GM20000 (cell line): ENCODE measurements at places on chromosomes 12 and 14.

- no peak for DNase-seq
Observed at GRCh38 chr12:80681287-80681686, 26.1 kb upstream of the MYF6 start.

- no peak for DNase-seq
Observed at GRCh38 chr12:104928036-104928745, 29.9 kb downstream of the SLC41A2 start.

- no peak for DNase-seq
Observed at GRCh38 chr12:66533767-66534166, 145.1 kb downstream of the GRIP1 start.

DNA sequence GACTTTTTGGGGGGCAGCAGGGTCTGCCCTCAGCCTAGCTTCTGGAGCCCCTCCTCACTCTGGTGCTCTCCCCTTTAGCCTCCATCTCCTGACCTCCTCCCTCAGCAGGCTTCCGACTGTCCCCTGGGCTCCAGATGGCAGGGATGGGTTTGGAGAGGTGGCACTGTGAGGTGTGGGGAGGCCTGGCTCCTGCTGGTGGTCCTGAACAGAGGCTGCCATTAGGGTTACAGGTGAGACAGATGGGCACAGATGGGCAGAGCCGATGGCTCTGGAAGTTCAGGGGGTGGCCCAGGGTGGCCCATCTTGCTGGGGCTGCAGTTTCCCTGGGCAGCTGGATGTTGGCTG, 68.5 kb upstream of the BEGAIN start:
- DNase-seq: no peak

- DNase-seq: no peak
Observed at GRCh38 chr12:132178801-132179401, 34.6 kb downstream of the NOC4L start.

DNA sequence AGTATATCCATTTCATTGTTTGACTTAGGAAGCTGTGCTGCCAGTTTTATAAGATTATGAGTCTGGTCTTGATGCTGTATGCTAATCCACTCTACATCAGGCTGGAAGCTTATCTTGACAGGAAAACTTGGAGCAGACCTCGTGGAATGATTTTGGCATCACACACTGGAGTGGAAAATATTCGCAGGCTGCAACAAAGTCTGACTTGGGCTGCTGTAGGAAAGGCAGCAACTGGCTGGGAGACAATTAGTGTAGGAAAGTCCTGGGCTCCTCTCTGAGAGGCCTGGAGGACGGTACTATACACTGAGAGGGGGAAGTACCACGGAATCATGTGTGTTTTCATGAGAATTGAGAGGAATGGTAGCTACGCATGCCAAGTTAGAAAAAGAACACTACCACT, 383.7 kb downstream of the ETNK1 start:
- DNase-seq: no peak
